T-helper 17 cell (primary cell): ENCODE measurements at places on chromosomes 12 and 14.

GRCh38 chr12:125100551-125101434 lies 35.6 kb downstream of the AACS start:
- no peak for DNase-seq

DNA sequence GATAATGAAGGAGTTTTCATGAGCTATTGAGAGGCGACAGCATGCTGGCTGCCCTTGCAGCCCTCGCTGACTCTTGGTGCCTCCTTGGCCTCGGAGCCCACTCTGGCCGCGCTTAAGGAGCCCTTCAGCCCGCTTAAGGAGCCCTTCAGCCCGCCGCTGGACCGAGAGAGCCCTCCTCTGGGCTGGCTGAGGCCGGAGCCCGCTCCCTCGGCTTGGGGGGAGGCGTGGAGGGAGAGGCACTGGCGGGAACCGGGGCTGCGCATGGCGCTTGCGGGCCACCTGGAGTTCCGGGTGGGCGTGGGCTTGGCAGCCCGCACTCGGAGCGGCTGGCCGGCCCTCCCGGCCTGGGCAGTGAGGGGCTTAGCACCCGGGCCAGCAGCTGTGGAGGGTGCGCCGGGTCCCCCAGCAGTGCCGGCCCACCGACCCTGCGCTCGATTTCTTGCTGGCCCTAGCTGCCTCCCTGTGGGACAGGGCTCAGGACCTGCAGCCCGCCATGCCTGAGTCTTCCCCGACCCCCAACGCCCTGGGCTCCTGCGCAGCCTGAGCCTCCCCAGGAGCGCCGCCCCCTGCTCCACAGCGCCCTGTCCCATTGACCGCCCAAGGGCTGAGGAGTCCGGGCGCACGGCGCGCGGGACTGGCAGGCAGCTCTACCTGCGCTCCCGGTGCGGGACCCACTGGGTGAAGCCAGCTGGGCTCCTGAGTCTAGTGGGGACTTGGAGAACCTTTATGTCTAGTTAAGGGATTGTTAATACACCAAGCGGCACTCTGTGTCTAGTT lies 20.1 kb upstream of the PAWR start:
- DNase-seq = no peak

GRCh38 chr12:14901228-14901562 lies 15.5 kb upstream of the MGP start:
- no peak for DNase-seq

DNA sequence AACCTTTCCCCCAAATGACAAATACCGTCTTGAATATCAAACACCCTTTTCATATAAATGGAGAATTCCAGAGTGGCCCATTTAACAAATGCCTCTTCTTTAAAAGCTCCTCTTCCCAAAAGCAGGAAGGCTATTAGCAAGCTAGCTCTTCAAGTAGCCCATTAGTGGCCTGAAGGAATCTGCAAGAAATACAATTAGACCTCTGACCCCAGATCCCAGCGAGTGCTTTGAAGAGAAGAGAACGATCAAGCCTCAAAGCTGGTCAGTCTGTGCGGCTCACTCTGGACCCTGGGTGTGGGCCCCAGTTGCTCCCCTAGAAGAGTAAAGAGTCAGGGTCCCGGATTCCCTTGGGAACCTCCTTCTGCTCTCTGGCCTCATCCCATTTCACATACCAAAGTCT lies 325.6 kb downstream of the NUAK1 start:
- DNase-seq = no peak

- DNase-seq = no peak
Measured at GRCh38 chr12:28535216-28535615, 345.0 kb downstream of the CCDC91 start.

GRCh38 chr12:116136340-116136739 lies 141.2 kb downstream of the MED13L start:
- DNase-seq = no peak

- no peak for DNase-seq
Measured at GRCh38 chr12:88579161-88579517, 1.1 kb downstream of the KITLG start.

DNA sequence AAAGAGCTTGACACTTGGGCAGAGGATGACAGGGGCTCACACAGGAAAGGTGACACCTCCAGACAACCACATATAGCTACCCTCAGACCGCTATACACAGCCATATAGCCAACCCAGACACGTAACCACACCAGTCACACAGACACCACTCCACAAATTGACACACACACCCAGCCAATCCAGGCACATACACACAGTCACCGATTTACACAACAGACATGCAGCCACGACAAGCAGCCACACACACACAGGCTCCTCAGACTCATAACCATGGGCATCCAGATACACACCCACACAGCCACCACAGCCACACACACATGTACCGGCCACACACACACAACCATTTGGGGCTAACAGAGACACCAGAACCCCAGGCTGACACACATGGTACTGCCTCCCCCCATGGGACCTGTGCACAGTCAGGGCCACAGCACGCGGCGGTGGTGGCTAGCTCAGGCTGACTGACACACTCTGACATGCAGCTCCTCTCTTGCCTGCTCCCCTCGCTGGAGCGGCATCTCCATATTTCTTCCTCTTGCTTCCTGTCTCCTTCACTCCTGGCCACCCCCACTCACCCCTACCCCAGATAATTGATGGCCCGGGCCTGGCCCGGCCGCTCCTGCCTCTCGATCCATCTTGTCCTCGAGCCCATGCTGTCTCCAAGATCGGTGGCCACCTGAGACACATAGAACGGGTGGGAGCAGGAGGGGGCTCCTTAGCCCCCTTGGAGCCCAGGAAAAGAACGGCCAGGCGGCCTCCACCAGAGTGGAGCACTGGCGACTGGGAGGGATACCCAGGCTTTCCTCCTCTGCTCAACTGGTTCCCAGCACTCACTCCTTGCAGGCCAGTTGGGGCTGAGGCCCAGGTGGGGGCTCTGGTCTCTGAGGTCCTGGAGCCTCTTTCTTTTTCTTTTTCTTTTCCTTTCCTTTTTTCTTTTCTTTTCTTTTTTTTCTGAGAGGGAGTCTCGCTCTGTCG lies 6.0 kb upstream of the SHMT2 start:
- DNase-seq = no peak

GRCh38 chr12:83826112-83826511 lies 1086.5 kb downstream of the SLC6A15 start:
- no peak for DNase-seq

- no peak for DNase-seq
Measured at GRCh38 chr12:52253391-52254179, 20.5 kb downstream of the KRT7 start.

- DNase-seq = no peak
Measured at GRCh38 chr12:53999559-54000115, 324 bp upstream of the HOXC9 start.

- no peak for DNase-seq
Measured at GRCh38 chr12:48038085-48038484, 33.8 kb upstream of the COL2A1 start.

DNA sequence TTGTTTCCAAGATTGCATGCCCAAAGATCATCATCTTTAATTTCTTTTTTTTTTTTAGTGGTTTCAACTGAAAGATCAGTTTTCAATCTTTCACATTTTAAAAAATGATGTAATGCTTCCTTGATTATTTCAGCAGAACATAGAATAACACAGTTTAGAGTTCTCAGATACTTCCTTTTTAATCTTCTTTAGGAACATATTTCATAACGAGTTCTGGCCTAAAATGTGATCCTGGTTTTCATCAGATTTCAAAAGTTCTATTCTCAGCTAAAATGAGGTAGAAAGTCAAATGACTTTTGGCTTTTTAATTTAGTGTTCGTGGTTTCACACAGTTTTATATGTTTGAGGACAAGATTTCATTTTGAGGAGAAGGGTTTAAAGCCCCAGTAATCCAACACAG lies 40.0 kb upstream of the NR1H4 start:
- DNase-seq = no peak

GRCh38 chr12:123078120-123078465 lies 72.8 kb downstream of the PITPNM2 start:
- no peak for DNase-seq

GRCh38 chr12:130966443-130967030 lies 12.8 kb downstream of the ADGRD1 start:
- DNase-seq = no peak

GRCh38 chr12:56127485-56127887 lies 581 bp upstream of the ESYT1 start:
- DNase-seq = no peak

GRCh38 chr14:61954306-61954705 lies 192.1 kb downstream of the SNAPC1 start:
- DNase-seq = no peak

DNA sequence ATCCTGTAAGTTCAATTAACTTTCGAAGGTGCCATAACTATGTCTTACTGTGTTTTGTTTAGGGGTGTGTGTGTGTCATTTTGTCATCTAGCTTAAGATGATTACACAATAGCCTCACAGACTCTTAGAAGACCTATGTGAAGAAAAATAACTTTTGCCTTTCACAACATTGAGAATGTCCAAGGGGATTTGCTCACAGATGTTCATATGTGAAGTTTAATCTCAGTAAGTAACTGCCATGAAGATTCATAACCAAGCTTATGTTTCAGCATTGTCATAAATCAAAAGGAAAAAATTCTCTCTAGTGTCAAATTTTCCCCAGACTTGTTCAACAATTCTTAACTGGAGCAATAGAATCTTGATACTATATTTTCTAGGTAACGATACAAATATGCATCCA lies 226.1 kb upstream of the PRKD1 start:
- DNase-seq = no peak

GRCh38 chr14:64692189-64692985 lies 11.8 kb upstream of the PLEKHG3 start:
- no peak for DNase-seq

GRCh38 chr12:117032593-117033381 lies 66.4 kb downstream of the TESC start:
- DNase-seq = no peak

DNA sequence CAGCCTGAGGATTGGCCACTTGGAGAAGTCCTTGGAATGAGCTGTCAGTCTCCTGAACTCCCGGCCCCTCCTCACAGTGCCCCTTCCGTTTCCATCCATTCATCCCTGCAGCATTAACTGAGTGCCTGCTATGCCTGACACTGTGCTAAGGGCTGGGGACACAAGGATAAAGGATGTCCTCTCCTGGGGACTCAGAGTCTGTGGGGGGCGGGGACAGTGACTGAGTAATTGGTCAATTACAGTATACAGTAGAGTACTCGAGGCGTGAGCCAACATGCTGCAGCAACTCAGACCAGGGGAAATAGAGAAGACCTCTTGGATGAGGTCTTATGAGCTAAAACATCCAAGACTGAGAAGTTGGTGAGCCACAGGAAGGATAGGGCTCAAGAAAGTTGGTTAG lies 43.4 kb upstream of the PWP1 start:
- DNase-seq = no peak

GRCh38 chr14:89485264-89485663 lies 68.2 kb upstream of the FOXN3 start:
- no peak for DNase-seq

- DNase-seq = no peak
Measured at GRCh38 chr14:32202491-32202997, 525 bp downstream of the RNU6-8 start.

DNA sequence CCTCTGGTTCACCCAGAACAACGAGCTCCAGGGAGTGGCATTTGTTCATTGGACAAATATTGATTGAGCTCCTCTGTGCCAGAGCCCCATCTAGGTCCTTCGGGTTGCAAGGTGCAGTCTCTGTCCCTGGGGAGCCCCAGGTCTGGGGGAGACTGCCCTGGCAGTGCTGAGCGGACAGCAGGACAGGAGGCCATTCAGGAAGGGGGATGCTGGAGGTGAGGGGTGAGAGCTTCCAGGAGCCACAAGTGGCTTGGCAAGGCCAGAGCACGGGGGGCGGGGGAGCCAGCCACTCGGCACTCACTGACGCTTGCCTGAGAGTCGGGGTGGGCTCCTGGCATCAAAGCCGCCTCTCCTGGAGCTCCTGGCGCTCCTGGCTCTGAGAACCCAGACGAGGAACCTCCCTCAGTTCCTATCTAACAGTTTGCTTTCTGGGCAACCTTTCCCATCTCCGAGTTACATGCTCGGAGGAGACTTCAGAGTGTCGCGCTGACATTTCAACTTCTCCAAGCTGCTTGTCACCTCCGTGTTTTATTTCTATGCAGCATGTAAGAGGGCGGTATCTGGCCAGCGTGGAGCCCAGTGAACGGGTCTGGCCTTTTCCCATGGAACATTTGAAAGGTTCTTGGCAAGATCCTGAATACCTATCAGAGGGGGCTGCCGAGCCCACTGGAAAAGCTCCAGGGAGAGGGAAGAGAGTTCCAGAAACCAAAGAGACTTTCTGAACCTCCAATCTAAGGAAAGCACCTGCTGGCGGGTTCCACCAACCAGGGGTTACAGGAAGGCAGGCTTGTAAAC lies 62.0 kb upstream of the BCL11B start:
- DNase-seq = no peak

DNA sequence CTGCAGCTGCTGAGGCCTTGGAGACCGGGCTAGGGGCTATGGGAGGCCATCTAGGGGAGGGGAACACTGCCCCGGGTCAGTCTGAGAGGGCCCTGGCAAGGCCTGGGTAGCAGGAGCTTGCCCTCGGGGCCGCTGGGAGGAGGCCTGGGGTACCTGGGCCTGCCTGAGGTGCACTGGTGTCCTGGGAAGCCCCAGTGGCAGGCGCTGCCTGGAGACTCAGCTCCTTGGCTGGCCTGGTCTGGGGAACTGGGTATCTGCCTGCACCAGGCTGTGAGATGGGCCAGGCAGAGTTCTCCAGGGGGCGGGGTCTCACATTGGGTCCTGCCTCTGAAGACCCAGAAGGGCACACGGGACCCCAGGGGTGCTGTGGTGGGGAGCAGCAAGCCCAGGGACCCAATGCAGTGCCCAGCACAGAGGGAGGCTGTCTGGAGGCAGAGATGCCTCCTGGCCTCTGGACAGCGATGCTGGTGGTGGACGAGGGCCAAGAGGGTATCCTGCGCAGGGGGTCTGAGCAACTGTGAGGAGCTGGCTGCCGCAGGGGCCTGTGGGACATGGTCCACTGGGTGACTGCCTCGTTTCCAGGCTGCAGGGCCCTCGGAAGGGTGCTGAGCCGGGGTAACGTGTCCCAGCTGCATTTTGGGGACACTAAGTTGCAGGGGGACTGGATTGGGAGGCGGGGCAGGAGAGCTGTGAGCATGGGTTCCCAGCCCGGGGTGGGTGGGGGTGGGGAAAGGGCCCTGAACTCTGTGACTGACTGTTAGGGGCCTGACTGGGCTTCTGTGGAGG lies 7.4 kb upstream of the MTA1 start:
- DNase-seq = no peak

DNA sequence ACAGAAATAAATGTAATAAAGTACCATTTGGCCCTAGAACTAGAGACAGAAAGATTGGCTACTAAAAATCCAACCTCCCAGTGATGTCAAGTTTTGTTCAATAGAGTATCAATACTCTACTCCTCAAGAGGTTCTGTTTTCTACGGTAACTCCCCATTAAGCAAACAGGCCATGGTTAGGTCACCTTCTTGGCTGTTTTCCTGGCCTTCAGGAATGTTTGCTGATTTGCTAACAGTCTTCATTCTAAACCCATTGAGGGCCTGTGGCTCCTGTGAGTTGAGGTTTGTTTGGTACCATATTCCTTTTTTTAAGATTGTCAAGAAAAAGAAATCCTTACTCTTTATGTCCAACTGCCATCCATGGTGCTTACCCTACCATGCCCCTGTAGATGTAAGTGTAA lies 1022.0 kb upstream of the TMEM132C start:
- DNase-seq = no peak
